ENCODE measurements at places on chromosomes 16 and 17.

DNA sequence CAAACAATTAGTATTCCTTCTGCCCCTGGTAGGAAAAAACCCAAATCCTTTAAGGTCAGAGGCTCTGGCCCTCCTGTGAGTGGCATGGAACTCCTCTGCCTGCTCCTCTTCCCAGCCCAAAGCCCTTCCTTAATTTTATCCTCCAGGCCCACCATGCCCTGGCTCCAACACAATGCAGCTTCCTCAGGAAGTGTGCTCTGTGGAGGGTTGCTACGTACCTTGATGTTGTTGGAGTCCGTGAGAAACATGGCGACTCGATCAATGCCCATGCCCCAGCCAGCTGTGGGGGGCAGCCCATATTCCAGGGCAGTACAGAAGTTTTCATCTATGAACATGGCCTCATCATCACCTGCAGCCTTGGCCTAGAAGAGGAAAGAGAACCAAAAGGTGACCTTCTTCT is 5.3 kb upstream of the ADAT1 start:
- no peak for DNase-seq

DNA sequence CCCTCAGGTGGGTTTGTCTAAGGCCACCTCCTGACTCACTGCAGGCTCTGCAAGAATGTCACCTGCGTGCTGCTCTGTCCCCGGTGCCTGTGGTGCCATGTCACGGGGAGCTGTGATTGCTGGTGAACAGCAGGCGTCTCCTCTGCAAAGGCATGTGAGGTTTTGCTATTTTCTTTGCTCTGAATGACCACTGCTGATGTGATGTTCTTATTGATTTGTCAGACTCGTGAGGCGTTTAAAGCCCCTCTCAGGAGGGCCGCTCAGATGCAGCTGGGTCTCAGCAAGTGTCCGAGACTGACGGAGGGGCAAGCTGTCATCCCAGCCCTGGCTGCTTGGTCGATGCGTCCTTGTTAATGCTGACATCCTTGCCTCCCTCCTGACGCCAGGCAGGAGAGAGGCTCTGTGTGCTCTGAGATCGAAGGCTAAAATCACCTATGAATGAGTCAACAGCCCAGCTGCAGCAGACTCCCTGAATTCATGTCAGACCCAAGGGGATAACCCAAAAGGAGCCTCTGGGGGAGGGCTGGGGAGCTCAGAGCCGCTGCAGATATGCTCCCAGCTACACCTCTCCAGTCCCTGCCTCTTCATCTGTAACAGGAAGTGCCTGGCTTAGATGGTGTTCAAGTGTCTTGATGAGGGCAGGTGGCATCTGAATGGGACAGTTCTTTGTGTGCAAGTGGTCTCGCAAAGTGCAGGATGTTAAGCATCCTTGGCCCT is 11.8 kb upstream of the PEMT start:
- no peak for DNase-seq

DNA sequence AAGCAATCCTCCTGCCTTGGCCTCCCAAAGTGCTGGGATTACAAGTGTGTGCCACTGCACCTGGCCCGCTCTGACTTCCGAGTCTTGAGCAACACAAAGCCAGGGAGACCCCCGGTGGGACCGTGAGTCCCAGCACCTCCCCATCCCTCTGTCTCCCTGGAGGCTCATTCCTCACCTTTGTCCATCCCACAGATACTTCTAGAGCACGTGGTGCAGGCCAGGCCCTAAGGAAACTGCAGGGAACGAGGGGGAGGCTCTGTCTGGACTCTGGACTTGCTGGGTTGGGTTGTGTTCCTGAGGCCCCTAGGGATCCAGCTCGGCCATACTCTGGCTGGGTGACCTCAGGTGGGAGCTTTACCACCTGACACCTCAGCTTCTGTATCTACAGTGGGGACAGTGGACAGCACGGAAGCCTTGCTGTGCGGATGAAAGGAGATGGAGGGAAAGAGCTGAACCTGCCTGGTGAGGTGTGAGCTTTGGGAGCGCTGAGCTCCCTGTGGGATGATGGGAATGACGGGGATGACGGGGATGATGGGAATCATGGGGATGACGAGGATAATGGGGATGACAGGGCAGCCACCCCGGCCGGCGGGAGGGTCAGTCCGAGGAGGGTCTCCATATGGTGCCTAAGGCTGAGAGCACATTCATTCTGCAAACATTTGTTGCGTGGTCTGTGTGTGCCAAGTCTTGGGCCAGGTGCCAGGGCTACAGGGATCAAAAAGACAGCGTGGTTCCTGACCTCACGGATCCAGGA is 26.6 kb downstream of the C16orf74 start:
- DNase-seq: no peak

GRCh38 chr16:53952215-53953208 is 248.6 kb downstream of the FTO start:
- DNase-seq: peak; percentile 47

DNA sequence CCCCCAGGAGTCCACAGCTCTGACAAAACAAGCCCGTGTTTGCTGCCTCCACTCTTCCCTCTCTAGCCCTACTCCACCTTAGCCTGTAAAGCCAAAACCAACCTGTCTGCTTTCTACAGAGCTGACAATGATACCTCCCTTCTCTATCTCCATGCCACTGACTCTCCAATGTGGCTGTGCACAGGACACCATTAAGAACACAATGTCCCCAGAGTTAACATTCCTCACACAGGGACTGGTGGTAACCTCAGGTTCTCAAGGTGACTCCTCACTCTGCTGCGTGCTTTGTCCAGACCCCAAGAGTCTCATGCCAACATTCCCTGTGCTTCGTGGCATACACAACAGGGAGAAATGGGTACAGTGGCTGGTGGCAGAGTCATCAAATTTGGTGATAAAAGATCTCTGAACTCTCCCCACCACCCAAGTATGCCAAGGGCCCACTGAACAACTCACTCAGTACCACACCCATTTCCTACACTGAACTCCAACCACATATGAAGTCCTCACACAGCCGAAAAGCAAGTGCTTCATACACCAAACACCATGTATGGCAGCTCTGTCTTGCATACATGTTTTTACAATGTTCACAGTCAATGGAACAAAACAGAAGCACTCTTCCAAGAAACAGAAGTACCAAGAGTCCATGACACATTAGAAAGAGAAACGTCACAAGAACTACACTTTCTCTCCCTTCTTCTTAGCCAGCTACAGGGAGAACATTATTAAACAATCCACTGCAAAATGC is 21.1 kb downstream of the CSNK2A2 start:
- no peak for DNase-seq

DNA sequence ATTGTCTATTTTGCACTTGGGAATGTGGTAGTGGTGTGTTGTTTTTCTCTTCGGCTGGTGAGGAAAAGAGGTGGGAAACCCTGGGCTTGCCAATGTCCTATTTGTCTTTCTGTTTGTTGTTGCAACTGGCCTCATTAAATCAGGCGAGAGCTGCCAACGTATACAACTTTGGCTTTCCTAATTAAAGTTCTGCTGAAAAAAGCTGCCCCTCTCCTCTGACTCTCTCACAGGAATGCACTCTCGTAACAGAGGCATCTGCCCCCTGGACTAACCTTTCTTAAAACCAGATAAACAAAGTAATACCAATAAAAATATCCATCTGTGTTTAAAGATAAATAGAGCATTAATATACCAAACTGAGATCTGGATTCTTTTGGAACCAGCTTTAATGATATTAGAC is 7.8 kb downstream of the CDRT15 start:
- DNase-seq: no peak

- no peak for DNase-seq
Measured at GRCh38 chr17:8898126-8898525, 30.7 kb upstream of the PIK3R6 start.

GRCh38 chr16:76052725-76053124 is 224.5 kb upstream of the CNTNAP4 start:
- no peak for DNase-seq

GRCh38 chr16:81280393-81280792 is 34.4 kb upstream of the GAN start:
- DNase-seq: peak; percentile 56

DNA sequence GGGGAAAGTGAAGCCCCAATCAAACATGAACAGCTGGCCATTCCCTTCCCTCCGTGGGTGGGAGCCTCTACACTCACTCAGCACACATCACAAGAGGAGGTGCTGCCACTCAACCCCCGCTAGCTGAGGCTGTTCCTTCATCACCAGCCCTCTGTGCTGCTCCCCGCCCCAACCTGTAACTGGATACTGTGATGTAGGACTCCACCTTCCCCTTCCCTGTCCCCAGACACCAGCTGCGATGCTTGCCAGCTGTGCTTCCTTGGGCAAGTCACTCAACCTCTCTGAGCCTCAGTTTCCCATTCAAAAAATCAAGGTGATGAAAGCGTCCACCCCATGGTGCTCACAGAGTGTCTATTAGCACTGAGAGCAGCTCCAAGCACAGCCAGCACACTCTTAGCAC is 273.2 kb downstream of the MRTFB start:
- DNase-seq: no peak

DNA sequence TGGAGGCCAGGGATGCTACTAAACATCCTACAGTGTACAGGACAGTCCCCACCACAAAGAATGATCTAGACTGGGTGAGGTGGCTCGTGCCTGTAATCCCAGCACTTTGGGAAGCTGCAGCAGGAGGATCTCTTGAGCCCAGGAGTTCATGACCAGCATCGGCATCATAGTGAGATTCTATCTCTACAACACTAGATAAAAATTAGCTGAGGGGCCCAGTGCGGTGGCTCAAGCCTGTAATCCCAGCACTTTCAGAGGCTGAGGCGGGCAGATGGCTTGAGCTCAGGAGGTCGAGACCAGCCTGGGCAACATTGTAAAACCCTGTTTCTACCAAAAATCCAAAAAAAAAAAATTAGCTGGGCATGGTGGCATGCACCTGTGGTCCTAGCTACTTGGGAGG is 5.4 kb upstream of the ZNF500 start:
- DNase-seq: no peak

DNA sequence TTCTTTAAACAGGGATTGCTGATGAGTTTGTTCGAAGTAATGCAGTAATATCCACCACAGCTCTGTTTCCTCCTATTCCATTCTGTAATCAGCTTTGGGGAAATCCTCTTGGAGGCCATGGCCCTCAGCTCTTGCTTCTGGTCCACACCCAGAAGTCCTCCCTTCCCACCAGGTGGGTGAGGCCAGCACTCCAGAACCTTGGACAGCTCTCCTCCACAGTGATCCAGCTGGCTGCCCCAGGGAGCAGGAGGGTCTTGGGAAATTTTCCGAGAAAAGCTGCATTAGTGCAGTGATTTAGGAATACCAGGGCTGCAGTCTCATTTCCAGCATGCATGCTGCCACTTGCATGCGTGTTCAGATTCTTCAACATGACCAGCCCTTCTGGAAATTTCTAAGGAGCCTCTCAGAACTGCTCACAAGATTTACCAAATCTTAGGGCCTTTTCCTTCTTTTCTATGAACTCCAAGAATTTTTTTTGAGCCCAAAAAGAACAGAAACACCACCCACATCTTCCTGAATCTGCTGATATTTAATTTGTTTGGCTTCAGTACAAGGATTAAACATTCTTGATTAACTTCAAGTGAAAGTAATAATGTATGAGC is 4.2 kb downstream of the SMPD3 start:
- DNase-seq: peak; percentile 33

DNA sequence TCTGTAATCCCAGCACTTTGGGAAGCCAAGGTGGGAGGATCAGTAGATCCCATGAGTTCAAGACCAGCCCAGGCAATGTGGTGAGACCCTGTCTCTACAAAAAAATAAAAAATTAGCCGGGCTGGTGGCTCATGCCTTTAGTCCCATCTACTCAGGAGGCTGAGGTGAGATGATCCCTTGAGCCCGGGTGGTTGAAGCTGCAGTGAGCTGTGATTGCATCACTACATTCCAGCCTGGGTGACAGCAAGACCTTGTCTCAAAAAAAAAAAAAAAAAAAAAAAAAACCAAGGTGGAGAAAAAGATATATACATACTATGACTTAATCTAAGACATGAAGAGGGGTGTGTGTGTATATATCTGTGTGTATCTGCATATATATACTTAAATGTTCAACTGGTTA is 26.7 kb downstream of the BBS2 start:
- DNase-seq: peak; percentile 28

- no peak for DNase-seq
Measured at GRCh38 chr17:61255647-61256046, 144.0 kb upstream of the TBX2 start.

DNA sequence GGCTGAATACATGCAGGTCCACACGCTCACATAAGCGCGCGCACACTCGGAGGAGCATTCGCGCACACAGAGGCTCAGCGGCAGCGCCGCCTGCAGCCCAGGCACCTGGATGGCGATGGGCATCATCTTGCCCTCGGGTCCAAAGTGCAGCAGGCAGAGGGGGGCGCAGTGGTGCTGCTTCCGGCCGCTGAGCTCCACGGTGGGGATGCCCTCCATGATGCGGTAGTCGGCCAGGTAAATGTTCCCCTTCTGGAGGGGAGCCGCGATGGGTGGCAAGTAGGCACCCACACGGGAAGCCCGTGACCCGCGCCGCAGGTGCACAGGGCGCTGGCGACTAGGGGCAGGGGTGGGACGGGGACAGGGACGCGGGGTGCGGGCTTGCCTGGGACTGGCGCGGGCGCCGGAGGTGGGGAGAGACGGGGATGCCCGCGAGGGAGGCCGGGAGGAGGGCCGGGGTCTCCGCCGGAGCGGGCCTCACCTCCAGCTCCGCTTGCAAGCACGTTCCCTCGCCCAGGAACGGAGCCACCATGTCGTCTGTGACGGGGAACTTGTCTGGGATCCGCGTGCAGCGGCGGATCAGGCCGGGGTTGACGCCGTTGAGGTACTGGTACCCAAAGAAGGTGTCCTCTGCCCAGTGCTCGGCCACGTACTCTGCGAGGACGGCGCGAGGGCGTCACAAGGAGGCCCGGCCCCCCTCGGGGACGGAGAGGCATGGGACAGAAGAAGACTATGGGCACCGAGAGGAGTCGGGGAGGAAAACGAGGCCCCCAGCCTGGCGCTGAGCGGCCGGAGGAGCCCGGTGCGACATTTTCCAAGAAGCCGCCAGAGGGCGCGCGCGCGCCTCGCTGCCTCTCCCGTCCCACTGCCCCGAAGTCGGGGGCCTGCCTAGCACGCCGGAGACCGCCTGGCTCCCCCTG is 8.0 kb downstream of the ALOX12B start:
- DNase-seq: peak; percentile 54

DNA sequence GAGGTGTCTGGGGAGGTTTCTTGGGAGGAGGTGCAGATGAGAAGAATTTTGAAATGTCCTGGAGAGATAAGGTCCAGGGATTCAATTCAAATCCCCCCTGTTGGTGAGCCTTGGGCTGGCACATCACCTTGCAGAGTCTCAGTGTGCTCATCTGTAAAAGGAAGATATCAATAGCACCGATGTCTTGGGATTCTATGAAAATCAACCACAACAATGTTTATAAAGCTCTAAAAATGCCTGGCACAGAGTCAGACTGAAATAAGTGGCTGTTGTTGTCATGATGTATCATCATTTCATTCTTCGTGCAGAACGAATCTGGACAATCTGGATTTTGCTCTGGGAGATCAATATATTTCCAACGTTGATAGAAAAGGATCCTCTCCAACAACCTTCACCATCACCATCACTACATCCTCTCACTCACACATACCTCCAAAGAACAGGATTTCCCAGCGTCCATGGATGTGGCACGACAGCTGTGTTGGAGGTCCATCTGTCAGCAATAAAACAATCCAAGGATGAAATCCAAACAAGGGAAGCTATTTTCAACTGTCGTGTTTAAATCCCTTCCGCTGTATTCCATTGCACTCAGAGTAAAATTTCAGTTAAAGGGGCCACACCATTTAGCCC is 393.7 kb upstream of the DYNLRB2 start:
- no peak for DNase-seq

Measured in cardiac fibroblast (primary cell).